Stimulated activated CD4-positive, alpha-beta T cell treated with anti-CD3 and anti-CD28 coated beads, Interleukin-2, amount 100 ng/mL, for 48 hours (primary cell): ENCODE measurements at places on chromosomes 12 and 14.

- DNase-seq = no peak
Observed at GRCh38 chr14:69692594-69692993, 74.3 kb upstream of the SRSF5 start.

DNA sequence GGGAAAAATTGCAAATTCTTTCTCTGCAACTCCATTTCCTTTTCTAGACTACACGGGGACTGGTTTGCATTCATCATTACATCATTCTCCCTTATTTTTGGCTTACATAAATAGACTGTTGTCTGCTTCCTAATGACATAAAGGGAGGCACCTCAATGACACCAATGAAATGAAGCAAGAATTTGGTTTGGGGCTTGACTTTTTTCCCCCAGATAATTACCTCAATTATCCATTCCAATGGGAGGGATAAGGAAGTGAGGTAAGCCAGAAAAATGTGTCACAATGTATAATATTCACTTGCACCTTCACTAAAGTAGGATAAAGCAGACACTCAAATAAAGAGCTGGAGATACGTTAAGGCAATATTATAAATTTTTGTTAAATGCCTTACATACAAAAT is 240.6 kb upstream of the GRIP1 start:
- no peak for DNase-seq

DNA sequence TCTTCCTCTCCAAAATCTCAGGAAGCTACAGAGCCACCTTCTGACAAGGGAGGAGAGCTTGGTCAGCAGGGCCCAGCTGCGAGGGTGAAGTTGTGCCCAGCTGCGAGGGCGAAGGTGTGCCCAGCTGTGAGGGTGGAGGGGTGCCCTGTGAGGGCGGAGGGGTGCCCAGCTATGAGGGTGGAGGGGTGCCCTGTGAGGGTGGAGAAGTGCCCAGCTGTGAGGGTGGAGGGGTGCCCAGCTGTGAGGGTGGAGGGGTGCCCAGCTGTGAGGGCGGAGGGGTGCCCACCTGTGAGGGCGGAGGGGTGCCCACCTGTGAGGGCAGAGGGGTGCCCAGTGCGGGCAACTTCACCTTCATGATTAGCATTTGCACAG is 20.4 kb upstream of the TTC7B start:
- DNase-seq = no peak

GRCh38 chr14:74133833-74134481 is 49.2 kb downstream of the LIN52 start:
- DNase-seq = no peak

DNA sequence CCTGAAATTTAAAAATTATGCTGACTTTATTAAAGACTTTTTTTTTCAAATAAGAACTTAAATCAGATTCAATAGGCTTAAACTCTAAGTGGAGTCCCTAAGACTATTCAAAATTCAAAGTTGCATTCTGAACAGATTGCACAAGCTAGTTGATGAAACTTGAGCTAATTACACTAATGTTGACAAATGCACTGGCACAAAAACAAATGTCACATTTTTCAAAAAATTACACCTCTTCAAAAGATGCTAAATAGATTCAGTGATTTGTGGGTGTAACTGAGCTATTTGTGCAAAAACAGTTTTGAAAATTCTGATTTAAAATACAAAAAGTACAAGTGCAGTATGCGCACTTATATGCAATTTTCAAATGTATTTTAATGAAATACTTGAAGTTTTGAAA is 205.4 kb downstream of the RERGL start:
- no peak for DNase-seq

DNA sequence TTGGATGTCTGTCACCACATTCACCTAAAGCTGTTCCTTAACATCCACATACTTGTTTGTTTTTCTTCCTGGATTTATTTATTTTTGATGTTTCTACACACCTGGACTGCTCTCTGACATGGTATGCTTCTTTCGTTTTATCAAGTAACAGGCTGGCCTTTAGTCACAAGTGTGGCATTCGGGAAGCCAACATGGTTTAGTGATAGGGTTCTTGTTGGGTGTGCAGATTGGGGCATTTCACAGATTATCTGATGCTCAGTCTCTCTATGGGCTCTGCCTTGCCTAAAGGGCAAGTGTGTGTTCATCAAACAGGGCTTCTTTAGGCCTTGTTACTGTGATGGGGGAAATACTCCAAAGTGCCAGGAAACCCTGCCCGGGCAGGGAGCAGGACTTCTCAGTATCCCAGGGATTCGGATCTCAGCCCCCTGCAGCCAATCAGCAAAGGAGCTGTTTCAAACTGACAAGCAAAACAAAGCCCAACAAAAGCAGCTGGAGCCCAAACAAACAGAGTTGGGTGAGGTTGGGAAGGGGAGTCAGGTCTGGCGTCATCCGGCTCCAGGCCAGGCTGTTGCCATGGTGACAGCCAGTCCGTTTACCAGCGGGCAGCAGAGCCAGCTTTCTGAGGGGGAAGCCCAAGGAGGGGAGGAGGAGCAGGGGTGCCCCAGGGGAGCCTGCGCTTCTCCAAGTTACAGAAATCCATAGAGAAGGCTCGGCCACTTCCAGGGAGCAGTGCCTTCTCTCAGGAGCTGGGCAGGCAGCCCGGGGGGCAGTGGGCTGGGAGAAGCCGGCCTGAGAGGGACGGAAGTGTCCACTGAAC is 31.9 kb downstream of the FOS start:
- no peak for DNase-seq

DNA sequence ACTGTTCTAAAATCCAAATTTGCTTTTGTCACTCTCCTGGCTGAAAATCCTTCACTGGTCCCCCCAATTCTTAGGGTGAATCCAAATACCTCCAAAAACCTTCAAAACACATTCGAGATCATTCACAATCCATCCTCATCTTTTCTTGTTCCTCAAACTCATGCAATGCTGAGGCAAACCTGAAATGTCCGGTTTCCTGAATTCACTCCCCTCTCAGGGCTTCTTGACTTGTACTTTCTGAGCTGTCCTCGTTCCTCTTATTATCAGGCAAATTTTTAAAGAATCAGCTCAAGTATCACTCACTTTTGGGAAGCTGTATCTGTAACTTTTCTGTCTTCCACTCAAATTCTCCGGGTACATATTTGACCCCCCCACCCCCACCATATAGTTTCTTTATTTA is 84.9 kb upstream of the DUSP6 start:
- no peak for DNase-seq

GRCh38 chr12:116384691-116385485 is 107.4 kb upstream of the MED13L start:
- DNase-seq = no peak

DNA sequence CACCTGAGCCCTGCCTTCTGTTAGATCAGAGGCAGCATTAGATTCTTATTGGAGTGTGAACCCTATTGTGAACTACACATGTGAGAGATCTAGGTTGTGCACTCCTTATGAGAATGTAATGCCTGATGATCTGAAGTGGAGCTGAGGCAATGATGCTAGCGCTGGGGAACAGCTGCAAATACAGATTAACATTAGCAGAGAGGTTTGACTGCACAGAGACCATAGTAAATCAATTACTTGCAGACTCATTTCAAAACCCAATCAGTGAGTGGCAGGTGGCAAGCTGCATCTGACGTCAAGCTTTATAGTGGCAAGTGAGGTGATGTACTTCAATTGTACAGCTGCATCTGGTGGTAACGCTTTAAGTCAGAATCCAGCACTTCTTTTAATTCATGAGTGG is 141.6 kb downstream of the GPHN start:
- DNase-seq = no peak
